Foreskin keratinocyte (primary cell): ENCODE measurements at places on chromosomes 6 and 20. TPM values are rescaled to one million over a fixed set of nuclear protein-coding genes. Genes with fewer than 3 reads are reported as not detected.

Gene KIAA1755
- 0.07 and 0.10 TPM in 2 replicates for total RNA-seq

Gene FUCA2
- total RNA-seq = 18.8 and 20.1 TPM in 2 replicates

Gene KIF13A
- total RNA-seq = 84.2 and 89.1 TPM in 2 replicates

Gene SGK2
- 0.04 and 0.20 TPM in 2 replicates for total RNA-seq

Gene CUTA
- total RNA-seq = 248 and 266 TPM in 2 replicates

Gene OR2J3
- total RNA-seq = not detected in 2 replicates

Gene CAP2
- 5.6 and 7.4 TPM in 2 replicates for total RNA-seq

Gene JARID2
- total RNA-seq = 17.6 and 22.3 TPM in 2 replicates

Gene GTF2H4
- total RNA-seq = 23.6 and 25.9 TPM in 2 replicates

Gene PPP2R5D
- 42.9 and 44.4 TPM in 2 replicates for total RNA-seq

Gene ADNP
- total RNA-seq = 49.1 and 50.0 TPM in 2 replicates

Gene TFAP2D
- not detected in 2 replicates for total RNA-seq

Gene C2
- not detected in 2 replicates for total RNA-seq

Gene PRR18
- not detected in 2 replicates for total RNA-seq

Gene MCHR2
- not detected in 2 replicates for total RNA-seq

Gene DZANK1
- total RNA-seq = 1.8 and 2.0 TPM in 2 replicates

Gene PRDM13
- not detected in 2 replicates for total RNA-seq

Gene DEFB132
- not detected in 2 replicates for total RNA-seq

Gene C6orf141
- 19.8 and 21.2 TPM in 2 replicates for total RNA-seq

Gene UNC5CL
- 0.17 and 0.28 TPM in 2 replicates for total RNA-seq

Gene ACSS1
- total RNA-seq = 4.6 and 4.7 TPM in 2 replicates

Gene CTSZ
- 123 and 140 TPM in 2 replicates for total RNA-seq

Gene ECT2L
- total RNA-seq = not detected in 2 replicates

Gene RIMS4
- not detected in 2 replicates for total RNA-seq

Gene CDH4
- 11.2 and 12.8 TPM in 2 replicates for total RNA-seq

Gene BACH2
- 0.99 and 1.4 TPM in 2 replicates for total RNA-seq
